ENCODE measurements at places on chromosomes 2 and 18.

GRCh38 chr2:66571918-66572317 is 137.0 kb downstream of the MEIS1 start:
- no peak for DNase-seq

DNA sequence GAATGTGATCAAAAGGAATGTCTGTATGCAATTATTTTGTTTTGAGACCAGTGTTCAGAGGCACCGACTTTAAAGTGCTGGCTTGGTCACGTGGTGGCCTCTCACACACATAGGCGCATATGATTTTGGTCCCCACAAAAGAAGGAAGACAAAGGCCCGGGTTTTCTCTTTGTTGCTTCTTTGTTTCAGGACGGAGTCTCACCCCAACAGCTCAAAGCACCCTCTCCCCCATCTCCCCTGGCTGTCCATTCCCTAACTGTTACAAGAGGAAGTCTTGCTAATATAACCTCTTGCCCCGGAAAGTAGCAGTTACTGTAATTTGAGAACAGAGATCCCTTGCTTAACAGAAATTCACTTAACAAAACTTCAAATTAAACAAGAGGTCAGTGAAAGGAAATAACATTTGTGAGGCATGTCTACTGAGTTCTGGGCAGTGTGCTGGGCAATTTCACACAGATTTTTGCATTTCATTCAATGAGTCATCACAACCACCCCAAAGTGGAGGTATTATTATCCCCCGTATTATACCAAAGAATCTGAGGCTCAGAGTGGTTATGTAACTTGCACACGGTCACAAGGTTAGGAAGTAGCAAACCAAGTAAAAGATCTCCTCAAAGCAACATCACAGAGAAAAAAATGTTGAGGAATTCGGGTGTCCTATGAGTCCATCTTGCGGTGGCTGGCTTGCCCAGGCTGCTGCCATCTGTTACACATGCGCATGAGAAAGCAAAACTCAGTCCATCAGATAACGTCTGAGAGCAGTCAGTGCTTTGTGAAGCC is 75.8 kb downstream of the SDC1 start:
- DNase-seq: no peak

- DNase-seq: no peak
Observed at GRCh38 chr2:38057651-38058410, 18.1 kb downstream of the CYP1B1 start.

- DNase-seq: no peak
Observed at GRCh38 chr2:12326449-12327190, 390.1 kb upstream of the TRIB2 start.

DNA sequence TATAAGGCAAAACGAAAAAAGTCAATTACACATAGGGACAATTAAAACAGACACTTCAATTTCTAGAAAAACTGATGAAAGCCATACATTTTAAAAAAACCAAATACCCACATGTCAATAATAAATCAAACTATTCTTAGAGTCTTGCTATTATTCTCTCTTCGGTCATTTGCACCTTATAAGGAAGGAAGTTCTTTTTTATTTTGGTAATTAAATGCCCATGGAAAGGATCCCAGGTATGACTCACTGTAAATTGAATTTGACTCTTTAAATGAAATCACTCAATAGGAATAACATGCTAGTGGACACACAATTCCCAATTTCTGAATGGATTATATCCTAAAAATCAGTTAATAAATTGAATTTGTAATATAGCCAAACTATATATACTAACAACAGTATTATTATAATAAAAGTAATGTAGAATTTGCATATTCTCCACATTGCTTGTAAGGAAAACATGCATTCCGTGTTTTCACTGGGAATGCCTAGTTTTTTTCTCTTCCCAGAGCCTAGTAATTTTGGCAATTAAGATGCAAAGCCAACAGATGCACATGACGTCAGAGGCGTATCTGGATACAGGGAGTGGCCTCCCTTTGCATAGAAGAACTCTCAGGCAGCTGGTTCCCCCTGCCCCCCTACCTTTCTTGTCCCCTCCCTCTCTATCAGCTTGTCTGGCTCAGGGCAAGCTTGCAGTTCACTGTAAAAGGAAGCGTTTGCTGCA is 153.5 kb upstream of the PGAP1 start:
- no peak for DNase-seq

DNA sequence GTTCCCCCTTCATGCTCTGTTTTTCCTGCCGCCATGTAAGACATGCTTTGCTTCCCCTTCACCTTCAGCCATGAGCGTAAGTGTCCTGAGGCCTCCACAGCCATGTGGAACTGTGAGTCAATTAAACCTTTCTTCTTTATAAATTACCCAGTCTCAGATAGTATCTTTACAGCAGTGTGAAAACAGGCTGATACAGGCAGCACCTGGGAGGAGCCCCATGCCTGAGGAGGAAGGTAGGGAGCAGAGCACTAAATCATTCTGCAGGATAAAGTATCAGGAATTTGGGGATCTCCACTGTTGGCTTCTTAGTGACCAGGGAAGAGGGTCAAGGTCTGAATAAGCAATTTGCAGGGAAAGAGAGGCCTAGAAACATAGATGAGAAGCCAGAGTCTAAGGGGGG is 78.0 kb downstream of the KCNF1 start:
- DNase-seq: no peak

DNA sequence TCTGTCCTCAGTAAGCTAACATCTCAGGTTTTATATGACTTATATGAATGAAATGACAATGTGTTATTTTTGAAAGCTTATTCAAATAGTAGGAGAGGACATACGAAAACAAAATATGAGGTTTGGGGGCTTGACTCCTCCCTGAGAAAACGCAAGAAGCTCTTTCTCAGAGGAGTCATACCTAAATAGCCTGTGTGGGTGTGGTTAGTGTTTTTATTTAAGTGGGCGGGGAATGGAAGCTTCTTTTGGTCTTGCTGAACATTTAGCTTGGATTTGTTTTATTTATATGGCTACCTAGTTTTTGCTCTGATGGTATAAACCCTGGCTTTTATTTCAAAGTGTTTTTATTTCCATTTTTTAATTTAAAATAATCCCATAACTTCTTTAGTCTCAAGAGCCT is 72.1 kb upstream of the DSG1 start:
- no peak for DNase-seq

DNA sequence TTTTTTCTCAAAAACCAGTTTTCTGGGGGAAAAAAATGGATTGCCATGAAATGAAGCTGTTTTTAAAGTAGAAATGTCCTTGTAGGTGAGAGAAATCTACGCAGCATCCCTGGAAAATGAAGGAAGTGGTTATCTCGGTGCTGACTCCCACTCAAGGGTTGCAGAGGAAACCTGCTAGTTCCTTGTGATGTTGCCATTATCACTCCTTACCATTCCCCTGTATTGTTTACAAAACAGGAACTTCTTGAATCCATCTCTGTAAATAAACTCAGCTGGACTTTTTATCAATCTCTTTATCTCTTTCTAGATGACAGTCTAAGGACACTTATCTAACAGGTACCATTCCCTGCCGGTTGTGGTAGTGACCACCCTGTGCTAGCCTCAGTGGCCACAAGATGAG is 61.2 kb downstream of the FEZ2 start:
- no peak for DNase-seq

- no peak for DNase-seq
Observed at GRCh38 chr2:57899898-57900297, 146.7 kb upstream of the VRK2 start.

- no peak for DNase-seq
Observed at GRCh38 chr2:209907746-209908145, 94.7 kb upstream of the RPE start.

- no peak for DNase-seq
Observed at GRCh38 chr18:55261253-55261652, 302.0 kb upstream of the CCDC68 start.

GRCh38 chr2:100509066-100509465 is 38.8 kb downstream of the NMS start:
- no peak for DNase-seq

- DNase-seq: no peak
Observed at GRCh38 chr18:80076379-80076778, 32.7 kb upstream of the ADNP2 start.

DNA sequence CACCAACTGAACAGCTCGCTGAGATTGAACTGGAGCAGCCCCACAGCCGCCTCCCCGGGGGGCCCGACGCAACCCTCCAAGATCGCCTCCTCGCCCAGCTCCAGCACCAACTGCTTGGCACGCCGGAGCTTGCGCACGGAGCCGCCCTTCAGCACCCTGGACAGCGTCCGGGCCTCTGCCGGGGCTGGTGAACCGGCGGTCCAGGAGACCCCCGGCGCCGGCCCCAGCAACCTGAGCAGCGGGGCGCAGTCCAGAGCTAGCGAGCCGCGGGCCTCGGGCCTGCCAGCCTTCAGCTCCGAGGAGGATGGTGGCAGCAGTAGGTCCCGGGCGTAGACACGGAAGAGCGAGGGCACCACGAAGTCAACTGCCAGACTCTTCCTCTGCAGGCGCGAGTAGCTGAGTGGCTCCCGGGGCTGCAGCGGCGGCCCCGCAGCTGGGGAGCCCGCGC is 1.2 kb downstream of the ALK start:
- peak; percentile 51 for DNase-seq

DNA sequence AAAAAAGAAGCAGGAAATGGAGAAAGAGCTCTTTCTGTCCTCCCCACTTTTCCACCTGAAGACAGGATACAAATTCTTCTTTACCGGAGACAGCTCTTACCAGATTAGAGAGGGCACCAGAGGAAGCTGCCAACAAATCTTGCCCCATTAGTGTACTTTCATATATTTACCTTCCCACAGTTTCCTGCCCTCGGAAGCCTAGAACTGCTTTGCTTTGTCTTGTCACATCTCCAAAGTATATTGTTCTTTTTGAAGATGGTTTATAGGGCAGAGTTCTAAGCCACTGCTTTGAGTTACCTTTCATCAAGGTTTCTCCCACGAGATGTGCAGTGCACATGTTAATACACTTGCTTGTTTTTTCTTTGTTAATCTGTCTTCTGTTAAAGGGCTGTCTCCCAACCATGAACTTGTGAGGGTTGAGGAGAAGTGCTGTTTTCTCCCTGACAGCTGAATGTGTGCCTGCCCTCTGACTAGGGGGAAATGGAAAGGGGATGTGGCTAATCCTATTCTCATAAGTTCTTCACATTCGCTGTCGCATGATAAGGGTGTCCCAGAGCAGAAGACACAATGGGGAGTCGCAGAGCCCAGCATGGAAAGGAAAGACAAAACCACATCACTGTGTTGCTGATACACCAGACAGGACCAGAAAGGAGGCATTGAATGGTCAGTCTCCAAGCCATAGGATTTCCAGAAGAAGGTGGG is 24.2 kb downstream of the CENPA start:
- DNase-seq: no peak

DNA sequence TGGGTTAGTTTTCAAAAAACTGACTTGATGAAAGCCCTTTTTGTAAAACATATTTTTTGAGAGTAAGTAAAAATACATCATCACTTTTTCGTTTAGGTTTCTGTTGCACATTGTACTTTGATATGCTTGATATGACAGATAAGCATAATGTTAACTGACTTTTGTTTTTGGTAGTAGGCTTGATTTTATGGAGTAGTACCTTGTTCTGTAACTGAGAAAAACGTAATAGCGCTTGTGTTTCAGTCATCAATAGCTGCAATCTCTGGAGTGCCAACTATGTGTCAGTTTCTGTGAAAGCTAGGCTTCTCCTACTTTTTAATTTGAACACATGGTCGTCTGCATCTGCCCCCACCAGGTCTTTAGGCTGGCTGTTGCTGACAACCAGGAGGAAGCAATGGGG is 1.3 kb downstream of the LCLAT1 start:
- no peak for DNase-seq

GRCh38 chr2:74567881-74568280 is 13.4 kb downstream of the DOK1 start:
- no peak for DNase-seq

DNA sequence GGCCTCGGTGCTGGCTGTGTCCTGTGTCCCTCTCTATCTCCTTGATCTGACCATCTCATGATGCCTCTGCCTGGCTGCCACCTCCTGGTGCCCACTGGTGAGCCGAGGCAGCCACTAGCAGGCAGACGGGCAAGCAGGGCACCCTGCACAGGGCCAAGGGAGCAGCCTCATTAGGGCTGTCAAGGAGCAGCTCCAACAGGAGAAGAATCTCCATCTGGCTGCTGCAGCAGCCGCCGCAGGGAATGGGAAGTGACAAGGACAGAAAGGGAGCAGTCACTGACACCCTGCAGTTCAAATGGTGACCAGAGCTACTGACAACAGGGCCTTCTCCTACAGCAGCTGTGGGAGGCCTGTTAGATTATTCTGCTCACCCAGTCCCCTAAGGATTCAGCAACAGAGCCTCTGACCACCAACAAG is 32.6 kb downstream of the ALPK2 start:
- DNase-seq: no peak

- no peak for DNase-seq
Observed at GRCh38 chr2:74415762-74416395, 5.5 kb downstream of the C2orf81 start.
